OCI-LY7 (cell line): ENCODE measurements at places on chromosomes 16 and 17.

DNA sequence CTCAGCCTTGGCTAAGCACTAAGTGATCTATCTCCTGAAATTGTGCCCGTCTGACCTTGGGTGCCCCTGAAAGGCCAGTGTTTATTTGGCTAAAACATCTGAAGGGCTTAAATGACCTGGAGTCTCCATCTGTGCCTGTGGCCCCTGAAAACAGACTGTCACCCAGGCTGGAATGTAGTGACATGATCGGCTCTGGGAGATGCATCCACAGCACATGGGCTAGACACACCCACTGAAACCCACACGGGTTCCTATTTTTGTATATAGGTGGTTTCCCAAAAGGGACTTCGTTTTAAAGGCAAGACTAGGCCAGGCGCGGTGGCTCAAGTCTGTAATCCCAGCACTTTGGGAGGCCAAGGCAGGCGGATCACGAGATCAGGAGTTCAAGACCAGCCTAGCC is 13.5 kb downstream of the CEP295NL start:
- DNase-seq: peak; percentile 17

DNA sequence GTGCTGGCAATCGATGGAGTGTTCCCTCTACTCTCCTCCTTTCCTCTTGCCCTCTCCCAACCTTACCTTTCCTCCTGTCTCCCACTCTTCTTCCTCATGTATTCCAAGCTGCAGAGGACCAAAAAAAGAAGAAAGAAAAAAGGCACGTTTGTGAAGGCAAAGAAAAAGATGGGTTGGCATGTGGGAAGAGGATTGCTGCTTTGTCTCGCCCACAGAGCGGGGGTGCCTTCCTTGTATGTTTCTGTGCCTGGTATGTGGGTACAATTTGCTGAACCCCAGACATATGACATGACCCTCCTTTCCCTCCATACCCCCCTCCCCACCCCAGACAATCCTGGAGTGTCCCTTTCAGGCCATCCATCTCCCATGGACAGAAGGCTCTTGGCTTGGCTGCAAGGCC is 13.1 kb upstream of the CTCF start:
- no peak for DNase-seq

DNA sequence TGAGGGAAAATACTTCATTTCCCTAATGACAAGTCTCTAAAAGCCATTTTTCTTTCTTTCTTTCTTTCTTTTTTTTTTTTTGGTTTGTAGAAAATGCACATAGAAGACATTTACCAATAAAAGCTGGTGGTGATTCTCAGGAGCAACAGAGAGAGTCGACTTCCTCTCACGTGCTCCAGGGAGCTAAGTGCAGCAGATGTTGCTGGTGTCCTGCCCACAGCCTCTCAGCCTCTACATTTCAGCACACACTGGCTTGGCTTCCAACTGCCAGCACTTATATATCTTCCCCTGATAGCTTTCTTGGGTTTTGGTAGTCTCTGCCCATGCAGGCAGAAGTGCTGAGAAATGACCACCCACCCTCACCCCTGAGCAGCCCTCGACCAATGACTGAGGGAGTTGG is 58.4 kb upstream of the MARCHF10 start:
- DNase-seq: no peak

- DNase-seq: no peak
Observed at GRCh38 chr17:8659758-8660410, 29.4 kb upstream of the MYH10 start.

DNA sequence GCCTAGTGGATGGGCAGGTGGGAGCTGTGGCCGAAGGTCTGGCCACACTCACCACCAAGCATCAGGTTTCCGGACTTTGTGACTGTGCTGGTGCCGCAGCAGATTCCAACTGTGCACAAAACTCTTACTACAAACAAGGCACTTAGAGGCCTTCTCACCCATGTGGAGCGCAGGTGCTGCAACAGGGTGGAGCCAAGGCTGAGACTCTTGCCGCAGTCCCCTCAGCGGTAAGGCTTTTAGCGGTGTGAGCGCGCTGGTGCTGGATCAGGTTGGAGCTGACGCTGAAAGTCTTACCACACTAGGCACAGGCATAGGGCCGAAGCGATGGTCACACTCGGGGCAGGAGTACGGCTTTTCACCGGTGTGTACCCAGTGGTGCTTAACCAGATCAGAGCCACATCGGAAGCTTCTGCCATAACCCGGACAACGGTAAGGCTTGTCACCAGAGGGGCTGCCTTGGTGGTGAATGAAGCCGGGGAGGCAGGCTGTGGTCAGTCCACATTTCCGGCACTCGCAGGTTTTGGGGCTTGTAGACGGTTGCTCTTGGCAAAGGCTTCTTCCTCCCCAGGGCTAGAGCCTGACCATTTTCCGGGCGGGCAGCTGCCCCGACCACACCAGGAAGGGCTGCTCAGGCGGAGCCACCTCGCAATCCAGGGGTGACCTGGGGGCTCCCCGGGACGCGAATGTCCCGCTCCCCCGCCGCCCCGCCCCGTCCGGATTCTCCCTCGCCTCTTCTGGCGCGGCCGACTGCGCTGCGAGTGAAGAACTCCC is 1.0 kb upstream of the ARMC5 start:
- peak; percentile 77 for DNase-seq

- DNase-seq: no peak
Observed at GRCh38 chr16:17515421-17516210, 44.9 kb upstream of the XYLT1 start.

DNA sequence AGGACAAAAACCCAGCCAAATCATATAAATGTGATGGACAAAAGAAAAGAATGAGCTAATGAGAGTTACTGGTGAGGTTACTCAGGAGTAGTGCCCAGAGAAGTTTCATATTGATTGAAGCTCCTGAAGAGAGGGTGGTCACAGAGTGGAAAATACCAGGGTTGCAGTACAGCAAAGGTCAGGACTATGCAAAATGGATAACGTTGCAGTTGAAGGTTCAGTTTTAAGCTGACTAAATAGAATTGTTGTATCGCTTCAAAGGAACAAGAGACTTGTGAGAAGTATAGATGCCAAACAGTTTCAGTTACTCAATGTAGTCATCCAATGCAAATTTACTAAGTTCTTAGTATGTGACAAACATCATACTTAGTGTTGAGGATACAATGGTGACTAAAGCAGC is 47.1 kb downstream of the ABCA8 start:
- no peak for DNase-seq

- DNase-seq: no peak
Observed at GRCh38 chr16:1731073-1731472, 25.1 kb downstream of the MAPK8IP3 start.

DNA sequence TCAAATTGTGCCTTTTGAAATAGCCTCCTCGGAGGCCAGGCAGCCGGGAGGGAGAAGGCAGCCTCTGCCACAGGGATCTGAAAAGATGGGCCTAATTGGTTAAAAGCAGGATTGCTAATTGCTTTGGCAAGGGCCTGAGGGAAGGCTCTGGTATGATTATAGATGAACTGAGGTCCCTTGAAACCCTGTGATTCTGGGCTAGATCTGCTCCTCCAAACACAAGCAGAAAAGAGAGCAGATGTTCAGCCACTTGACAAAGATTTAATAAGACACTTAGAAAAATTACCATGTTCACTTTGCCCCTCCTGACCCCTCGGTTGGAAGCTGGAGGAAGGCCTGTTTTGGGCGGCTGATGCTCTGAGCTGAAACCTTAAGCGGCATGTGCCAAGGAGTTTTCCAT is 209.5 kb upstream of the MPHOSPH6 start:
- no peak for DNase-seq
